SW 1271 (cell line): ENCODE measurements at places on chromosomes 6 and 20.

- DNase-seq, result no peak
Observed at GRCh38 chr20:48769069-48769983, 58.5 kb downstream of the PREX1 start.

- DNase-seq, result no peak
Observed at GRCh38 chr20:43571771-43572170, 12.9 kb downstream of the SGK2 start.

- no peak for DNase-seq
Observed at GRCh38 chr20:33067806-33068205, 11.6 kb upstream of the BPIFB4 start.

- no peak for DNase-seq
Observed at GRCh38 chr6:126042001-126042419, 55.7 kb downstream of the TRMT11 start.

DNA sequence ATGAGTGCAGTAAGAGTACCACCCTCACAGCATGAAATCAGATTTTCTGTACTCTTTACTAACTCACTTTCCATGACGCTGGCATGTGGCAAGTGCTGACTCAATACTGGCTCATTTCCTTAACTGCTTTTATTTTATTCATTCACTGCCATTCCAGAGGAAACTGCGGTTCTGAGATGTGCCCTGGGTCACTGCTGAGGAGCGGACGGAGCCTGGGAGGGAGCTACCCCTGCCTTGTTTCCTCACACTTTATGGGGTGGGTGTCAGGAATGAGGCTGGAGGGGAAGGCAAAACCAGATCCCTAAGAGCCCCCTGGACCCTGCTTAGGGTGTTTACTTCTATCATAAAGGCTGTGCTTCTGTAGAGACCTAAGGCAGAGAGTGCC, 14.4 kb downstream of the NT5E start:
- DNase-seq, result peak; percentile 98

DNA sequence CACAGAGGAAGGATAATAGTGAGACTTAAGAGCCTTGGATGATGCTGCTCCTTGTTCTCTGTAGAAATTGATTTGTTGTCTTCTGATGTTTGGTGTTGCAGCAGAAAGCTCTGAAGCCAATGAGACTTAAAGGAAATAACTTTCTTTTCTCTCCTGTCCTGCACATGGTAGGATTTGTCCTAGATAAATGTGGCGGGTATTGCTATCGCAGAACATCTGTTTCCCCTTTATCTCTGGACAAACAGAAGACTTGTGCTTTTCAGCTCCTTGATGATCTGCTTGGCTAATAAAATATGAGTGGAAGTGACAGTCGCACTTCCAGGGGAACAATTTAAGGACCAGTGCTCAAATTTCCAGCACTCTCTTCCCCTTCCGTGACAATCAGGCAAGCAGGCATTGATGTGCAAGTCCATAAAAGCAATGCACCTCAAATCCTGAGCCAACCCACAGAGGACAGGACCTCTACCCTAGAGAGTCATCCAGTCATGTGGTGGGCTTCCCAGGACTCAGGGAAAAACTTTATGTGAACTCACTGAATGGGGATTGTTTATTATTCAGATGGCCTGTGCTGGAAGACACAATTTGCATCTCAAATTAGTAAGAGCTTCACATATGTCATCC, 9.9 kb upstream of the NCR2 start:
- no peak for DNase-seq

GRCh38 chr6:131122516-131122915, 12.8 kb upstream of the AKAP7 start:
- no peak for DNase-seq

- DNase-seq, result no peak
Observed at GRCh38 chr6:15472621-15473020, 190.2 kb downstream of the DTNBP1 start.

GRCh38 chr6:53625315-53625714, 40.2 kb downstream of the KLHL31 start:
- DNase-seq, result no peak

DNA sequence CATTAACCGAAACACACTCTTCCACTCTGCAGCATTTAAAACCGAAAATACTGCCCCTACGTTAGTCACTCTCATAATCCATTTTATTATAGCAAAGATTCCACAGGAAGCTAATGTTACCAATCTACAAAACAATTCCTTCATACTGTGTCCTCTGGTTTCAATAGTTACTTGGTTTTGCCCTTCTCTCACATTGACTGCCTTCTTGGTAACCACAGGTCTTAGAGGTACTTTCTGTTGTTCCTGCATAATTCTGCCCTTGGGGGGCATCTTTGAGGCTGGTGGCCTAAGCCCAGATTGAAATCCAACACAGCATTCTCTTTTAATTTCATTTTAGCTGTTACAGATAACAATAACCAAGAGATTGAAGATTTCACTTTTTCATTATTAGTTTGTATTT, 9.8 kb upstream of the DCBLD1 start:
- DNase-seq, result no peak

DNA sequence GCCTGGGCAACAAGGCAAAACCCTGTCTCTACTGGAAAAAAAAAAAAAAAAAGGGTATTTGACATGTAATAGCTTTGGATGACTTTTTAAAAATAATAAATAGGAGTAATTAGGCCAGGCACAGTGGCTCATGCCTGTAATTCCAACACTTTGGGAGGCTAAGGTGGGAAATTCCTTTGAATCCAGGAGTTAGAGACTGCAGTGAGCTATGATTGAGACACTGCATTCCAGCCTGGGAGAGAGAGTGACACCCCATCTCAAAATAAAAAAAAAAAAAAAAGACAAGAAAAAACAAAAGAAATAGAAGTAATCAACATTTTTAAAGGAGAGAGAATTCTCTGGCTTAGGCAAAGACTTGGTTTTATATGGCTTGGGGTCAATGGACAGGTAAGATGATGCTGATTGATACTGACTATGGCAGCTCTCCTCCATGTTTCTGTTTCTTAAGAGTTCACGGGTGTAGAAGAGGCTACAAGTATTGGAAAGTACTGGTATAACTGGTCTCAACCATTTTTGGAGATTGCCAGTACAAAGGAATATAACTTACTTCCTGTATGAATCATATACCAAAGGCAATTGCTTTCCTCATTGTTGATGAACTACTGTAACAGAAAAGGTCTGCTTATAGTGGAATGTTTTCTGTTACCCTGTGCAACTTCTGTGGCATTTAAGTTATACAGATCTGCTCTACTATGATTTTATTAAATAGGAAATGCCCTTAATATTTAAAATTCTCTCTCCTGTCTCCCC, 10.1 kb downstream of the MAP3K5 start:
- no peak for DNase-seq

DNA sequence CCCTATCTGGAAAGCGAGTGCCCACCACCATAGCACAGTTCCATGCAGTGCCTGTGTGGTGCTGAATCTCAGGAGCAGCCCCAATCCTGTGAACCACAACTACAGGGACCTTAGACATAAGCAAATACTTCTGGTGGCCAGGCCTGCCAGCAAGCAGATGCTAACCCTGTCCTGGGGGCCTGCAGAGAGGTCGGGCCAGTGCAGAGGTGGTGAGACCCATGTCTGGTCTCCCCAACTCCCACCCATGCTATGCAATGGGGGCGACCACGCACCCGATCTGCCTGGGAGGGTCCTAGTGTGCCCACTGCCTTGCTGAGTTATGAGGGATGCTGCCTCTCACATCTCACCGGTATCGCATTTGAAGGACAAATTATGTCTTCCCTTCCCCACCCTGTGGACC, 151.6 kb upstream of the ZNF337 start:
- no peak for DNase-seq

DNA sequence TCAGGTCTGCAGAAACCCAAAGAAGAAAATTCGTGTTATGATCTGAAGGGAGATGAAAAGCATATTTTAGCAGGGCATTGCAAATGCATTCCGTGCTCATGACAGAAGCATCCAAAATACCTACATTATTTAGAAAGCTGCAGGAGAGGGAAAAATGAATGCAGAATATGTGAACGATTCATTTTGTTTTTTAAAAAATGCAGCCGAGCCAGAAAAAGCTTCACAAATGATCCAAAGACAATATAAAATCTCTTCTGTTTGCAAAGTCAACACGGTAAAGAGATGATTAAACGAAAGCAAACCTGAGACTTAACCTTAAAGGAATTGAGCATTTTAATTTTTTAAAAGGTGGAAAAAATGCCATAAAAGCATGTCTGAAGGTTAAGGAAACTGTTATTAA, 136.1 kb upstream of the SULF2 start:
- no peak for DNase-seq
